Left ventricle myocardium inferior (tissue), 1 donor: ENCODE measurements at places on chromosomes 5 and 9.

- DNase-seq, result no peak
These were observed 21.6 kb upstream of the SVEP1 start for GRCh38 chr9:110601098-110601497.

DNA sequence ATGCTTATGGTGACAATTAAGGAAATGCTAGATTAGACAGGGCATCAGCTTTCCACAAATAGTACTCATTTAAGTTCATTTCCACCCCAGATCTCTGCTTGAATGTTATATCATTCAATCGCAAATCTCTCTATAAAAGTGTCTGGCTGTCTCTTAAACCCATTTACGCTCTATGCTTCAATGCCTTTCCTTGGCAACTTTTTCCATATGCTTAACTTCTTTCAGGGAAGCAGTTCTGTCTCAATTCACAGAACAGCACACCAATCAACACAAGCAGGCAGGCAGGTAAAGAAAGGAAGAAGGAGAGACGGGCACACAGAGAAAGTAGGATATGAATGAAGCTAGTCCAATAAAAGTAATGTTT, 243.1 kb downstream of the DENND1A start:
- DNase-seq, result no peak

- peak; percentile 42 for DNase-seq
These were observed 737 bp downstream of the SLC1A3 start for GRCh38 chr5:36607114-36607571.

DNA sequence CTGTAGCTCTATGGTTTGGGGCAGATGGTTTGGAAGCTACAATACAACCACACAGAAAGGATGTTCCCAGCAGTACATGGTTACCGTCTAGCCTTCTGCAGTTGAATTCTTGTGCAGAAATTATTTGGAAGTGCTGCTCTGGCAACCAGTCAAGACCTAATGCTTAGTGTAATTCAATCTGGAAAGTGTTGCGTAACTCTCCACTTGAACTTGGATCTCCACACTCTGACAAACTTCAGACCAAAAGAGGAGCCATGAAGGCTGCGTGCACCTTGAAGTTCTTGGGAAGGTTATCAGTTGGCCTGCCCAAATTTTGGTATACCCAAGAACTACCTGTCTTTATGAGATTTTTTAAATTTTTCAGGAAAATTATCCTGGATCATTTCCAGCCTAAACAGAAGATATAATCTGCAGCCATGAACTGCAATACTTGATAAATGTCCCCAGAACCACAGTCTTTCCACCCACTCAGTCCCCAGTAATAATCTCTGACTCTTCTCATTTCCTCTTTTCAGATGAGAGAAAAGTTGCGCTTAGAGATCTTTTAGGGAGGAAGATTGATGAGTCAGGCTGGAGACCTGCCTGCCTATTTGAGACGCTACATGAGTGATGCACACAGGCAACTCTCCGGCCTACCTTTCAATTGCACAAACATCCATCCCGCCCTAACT, 159.9 kb downstream of the FANCC start:
- DNase-seq, result no peak
